H1 (cell line): ENCODE measurements at places on chromosomes 7 and 10. TPM values are rescaled to one million over a fixed set of nuclear protein-coding genes. Genes with fewer than 3 reads are reported as not detected.

Gene SLC16A9
- 9.1 and 20.5 TPM in 2 replicates for polyA plus RNA-seq

Gene CEP41
- polyA plus RNA-seq: 8.2 and 9.3 TPM in 2 replicates

Gene FOXP2
- 0.09 and 0.28 TPM in 2 replicates for polyA plus RNA-seq

Gene MSMB
- polyA plus RNA-seq: not detected in 2 replicates

- DNase-seq: no peak
- H3K4me3 ChIP-seq: no peak overlapping the region
Observed at GRCh38 chr10:71999360-72000072, 35.3 kb downstream of the CHST3 start.

GRCh38 chr10:33310853-33311252, 23.6 kb downstream of the NRP1 start:
- H3K27me3 ChIP-seq: no peaks in the 10 kb centered on the region
- H3K4me3 ChIP-seq: no peak overlapping the region
- no peak overlapping the region for H3K27ac ChIP-seq
- no peak for DNase-seq

DNA sequence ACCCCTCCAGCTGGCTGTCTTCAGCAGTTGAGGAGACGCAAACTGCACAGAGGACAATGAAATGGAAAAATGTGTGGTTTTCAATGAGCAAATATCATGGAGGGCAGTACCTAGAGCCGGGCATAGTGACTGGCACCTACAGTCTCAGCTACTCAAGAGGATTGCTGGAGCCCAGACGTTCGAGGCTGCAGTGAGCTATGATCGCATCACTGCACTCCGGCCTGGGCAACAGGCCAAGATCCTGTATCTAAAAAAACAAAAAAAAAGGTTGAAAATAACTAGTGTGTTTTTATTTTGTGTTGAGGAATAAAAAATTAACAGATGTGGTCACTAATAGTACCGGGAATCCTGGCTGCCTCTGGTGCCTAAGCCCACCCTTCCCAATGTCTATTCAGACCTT, 345.5 kb downstream of the GALNT17 start:
- no peak overlapping the region for H3K4me3 ChIP-seq
- H3K36me3 ChIP-seq: no peaks in the 10 kb centered on the region
- no peak overlapping the region for H3K27ac ChIP-seq
- no peak for DNase-seq
- H3K4me1 ChIP-seq: peaks cover 15% of the 10 kb centered on the region; the same call in 1 of the 2 replicates

DNA sequence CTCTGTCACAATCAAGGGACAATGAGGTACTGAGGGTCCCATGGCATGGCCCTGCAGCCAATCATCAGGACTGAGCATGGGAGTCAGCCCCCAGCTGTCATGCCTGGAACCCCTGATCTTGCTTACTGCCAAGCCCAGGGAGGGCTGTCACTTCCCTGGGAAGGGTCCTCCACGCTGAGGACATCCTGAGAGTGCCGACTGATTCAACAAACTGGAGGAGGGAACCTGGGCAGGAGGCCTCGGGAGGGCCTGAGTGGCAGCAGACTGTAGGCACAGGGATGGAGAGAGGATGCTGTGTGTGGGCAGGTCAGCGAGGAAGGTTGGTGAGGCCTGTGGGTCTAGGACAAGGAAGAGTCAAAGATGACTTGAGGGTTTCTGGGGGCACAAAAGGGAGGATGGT, 154.3 kb downstream of the ZNF248 start:
- no peaks in the 10 kb centered on the region for H3K36me3 ChIP-seq
- H3K27me3 ChIP-seq: no peaks in the 10 kb centered on the region
- H3K4me1 ChIP-seq: no peaks in the 10 kb centered on the region

DNA sequence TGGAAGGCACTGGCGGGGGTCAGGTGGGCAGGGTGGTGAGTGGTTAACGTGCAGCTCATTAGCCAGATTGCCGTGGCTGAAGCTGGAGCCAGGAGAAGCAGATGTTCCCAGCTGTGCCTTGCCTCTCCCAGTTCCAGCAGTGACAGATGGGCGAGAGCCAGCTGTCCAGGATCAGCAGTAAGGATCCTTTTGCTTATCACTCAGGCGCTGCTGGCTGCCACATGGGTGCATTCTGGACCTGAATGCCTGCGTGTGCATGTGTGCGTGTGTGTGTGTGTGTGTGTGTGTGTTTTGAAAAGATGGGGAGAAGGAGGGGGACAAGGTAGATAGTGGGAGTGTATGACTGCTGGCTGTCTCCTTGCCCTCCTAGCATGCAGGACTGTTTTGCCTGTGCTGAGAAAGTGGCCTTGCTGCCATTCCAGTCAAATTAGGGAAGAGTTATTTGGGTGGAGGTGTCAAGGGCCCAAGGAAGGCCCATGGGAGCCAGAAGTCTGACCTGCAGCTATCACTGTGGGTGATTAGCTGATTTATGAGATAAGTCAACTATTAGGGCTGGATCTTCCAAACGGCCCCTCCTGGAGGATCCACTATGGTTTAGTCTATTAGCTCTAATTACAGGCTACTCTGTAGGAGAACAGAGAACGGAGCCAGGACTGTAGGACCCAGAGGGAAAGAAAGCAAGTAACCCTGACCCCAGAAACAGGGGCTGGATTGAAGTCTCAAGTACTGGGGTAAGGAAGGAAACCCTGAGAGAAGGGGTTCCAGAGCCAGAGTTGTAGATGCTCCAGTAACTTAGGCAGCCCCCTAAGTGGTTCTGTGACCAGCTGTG, 3.3 kb downstream of the EPHA1 start:
- no peaks in the 10 kb centered on the region for H3K27me3 ChIP-seq
- no peak overlapping the region for H3K4me3 ChIP-seq
- H3K27ac ChIP-seq: no peak overlapping the region; the same call in 1 of the 2 replicates
- peaks cover 17% of the 10 kb centered on the region for H3K36me3 ChIP-seq
- DNase-seq: no peak
- H3K4me1 ChIP-seq: peaks cover 34% of the 10 kb centered on the region

DNA sequence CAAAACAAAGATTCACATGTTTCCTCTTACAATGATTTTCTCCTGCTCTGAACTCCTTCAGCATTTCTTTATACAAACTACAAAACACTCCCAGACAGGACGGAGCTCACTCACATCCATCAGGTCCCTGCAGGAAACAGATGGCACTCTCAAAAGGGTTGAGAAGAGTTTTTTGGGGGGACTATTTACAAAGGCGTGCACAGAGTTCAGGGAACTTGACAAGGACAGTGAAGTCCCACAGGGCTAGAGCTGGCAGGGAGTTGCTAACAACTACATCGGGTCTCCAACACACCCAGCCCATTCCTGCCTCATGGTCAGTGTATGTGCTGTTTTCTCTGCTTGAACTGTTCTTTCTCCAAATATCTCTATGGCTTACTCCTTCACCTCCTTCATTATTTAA, 24.7 kb upstream of the YAE1 start:
- no peaks in the 10 kb centered on the region for H3K36me3 ChIP-seq
- H3K4me3 ChIP-seq: no peak overlapping the region
- no peaks in the 10 kb centered on the region; the same call in 1 of the 2 replicates for H3K4me1 ChIP-seq
- H3K27me3 ChIP-seq: no peaks in the 10 kb centered on the region

DNA sequence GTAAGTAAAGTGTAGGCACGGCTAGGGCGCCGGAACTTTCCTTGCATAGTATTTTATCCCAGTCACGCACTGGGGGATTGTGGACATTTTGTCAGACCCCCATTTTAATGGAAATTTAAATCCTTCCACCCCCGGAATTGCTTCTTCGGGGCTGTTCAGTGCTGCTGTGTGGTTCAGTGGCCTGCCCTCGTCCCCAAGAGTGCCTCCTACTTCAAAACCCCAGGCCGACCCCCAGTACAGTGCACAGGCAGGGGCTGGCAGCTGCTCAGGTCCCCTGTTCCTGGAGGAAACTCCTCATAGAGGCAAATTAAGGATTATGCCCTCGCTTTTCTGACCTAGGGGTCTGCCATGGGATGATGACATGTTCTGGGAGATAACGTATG, 94.5 kb downstream of the PTPRE start:
- H3K27ac ChIP-seq: no peak overlapping the region
- no peaks in the 10 kb centered on the region for H3K36me3 ChIP-seq
- H3K4me3 ChIP-seq: no peak overlapping the region
- no peaks in the 10 kb centered on the region for H3K27me3 ChIP-seq
- no peak for DNase-seq

GRCh38 chr7:129671266-129671665, 59.7 kb downstream of the NRF1 start:
- no peaks in the 10 kb centered on the region for H3K4me1 ChIP-seq
- H3K36me3 ChIP-seq: peaks cover 7% of the 10 kb centered on the region; the same call in 1 of the 2 replicates
- DNase-seq: no peak
- H3K4me3 ChIP-seq: no peak overlapping the region
- no peaks in the 10 kb centered on the region for H3K27me3 ChIP-seq

- H3K4me1 ChIP-seq: no peaks in the 10 kb centered on the region
- DNase-seq: no peak
- no peak overlapping the region for H3K27ac ChIP-seq
- H3K36me3 ChIP-seq: no peaks in the 10 kb centered on the region
Observed at GRCh38 chr7:69217516-69218350, 380.5 kb upstream of the AUTS2 start.

DNA sequence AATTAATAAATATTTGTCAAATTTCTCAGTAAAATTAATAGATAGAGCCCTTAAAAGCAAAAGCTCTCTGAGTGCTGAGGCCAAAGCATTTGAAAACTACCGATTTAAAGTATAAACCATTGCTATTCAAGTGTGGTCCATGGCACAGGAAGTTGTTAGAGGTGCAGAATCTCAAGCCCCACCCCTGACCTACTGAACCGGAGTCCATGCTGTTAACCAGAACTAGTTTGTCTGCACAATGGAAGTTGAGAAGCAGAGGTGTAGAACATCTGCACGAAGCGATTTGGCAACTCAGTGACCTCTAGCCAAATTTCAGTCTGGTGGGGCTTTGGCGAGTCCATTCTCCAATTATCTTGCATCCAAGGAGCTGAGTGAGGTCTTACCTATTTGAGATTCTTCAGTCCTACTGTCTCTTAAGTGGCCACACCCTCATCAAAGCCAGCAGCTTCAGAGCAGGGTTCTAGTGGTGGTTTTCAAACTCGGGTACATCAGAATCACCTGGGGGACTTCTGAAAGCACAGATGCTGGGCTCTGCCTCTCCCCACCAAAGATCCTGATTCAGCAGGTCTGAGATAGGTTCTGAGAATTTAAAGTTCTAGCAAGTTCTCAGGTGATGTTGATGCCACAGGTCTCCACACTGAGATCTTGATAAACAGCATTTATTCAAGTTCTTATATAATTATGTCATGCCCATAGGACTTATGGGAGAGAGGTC, 96.8 kb upstream of the SAMD8 start:
- no peak overlapping the region for H3K27ac ChIP-seq
- H3K4me3 ChIP-seq: no peak overlapping the region
- no peaks in the 10 kb centered on the region; the same call in 1 of the 2 replicates for H3K4me1 ChIP-seq
- DNase-seq: no peak

DNA sequence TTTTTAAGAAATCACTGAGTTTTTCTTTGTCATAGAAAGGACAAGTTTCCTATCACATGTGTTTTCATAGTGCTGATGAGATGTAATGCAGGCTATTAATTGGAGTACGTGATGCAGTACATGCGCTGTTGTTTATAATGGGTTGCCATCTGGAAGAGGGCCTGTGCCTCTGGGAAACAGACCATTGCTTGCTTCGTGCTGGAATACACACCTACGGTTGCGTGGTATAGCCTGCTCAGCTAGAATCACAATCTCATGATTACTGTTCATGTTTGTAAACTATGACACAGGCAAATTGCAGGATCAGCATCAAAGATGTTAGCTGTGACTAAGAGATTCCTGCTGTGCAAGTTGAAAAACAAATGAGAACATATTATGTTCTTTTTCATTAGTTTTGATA, 107.2 kb upstream of the STEAP1B start:
- no peak overlapping the region for H3K4me3 ChIP-seq
- no peak for DNase-seq
- no peaks in the 10 kb centered on the region for H3K4me1 ChIP-seq
- H3K27me3 ChIP-seq: no peaks in the 10 kb centered on the region

- H3K4me3 ChIP-seq: no peak overlapping the region
- no peaks in the 10 kb centered on the region for H3K4me1 ChIP-seq
- H3K36me3 ChIP-seq: no peaks in the 10 kb centered on the region
- DNase-seq: no peak
Observed at GRCh38 chr10:87826653-87827052, 8.6 kb upstream of the ATAD1 start.

GRCh38 chr7:37382546-37383088, 66.0 kb downstream of the ELMO1 start:
- DNase-seq: no peak
- no peak overlapping the region for H3K27ac ChIP-seq

DNA sequence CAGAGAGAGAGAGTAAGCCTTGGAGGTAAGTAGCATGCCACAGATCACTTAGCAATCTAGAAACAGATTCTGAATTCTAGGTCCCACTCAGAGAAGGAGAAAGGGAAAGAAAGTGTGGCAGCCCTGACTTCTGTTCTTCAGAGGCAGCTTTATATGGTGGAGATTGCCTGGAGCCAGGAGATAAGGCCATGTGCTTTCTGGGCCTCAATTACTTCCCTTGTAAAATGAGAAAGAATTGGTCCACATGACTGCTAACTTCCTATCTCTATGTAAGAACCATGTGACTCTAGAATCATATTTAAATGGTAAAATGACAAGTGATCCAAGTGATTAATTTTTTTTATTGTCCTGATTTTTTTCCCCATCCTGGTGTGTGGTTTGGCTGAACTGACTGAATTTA, 64.1 kb downstream of the HHEX start:
- no peaks in the 10 kb centered on the region for H3K36me3 ChIP-seq
- no peaks in the 10 kb centered on the region for H3K4me1 ChIP-seq
- H3K27me3 ChIP-seq: no peaks in the 10 kb centered on the region
- H3K27ac ChIP-seq: no peak overlapping the region
- H3K4me3 ChIP-seq: no peak overlapping the region

DNA sequence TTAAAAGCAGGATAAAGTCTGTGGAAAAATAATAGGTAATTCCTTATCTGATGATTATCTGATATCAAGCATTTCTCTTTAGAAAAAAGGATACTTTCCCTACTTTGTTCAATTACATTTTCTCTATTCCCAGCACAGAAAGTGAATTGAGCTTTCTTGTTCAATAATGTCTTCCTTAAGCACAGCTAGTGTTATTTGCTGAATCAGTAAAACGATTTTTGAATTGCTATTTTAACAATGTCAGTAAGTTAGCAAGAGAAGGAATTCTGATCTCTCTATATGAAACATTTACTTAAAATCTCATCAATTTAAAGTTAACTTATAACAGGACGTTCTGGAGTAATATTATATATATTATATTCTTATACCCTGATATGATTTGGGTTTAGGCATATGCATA, 337.2 kb upstream of the ANKRD30A start:
- DNase-seq: no peak
- H3K4me3 ChIP-seq: no peak overlapping the region
- no peaks in the 10 kb centered on the region for H3K36me3 ChIP-seq
- H3K27ac ChIP-seq: no peak overlapping the region
- H3K27me3 ChIP-seq: no peaks in the 10 kb centered on the region

- H3K4me1 ChIP-seq: no peaks in the 10 kb centered on the region
- DNase-seq: no peak
- H3K27me3 ChIP-seq: no peaks in the 10 kb centered on the region
- H3K36me3 ChIP-seq: no peaks in the 10 kb centered on the region
- no peak overlapping the region for H3K27ac ChIP-seq
Observed at GRCh38 chr10:12980102-12980661, 21.3 kb downstream of the CCDC3 start.
